ENCODE measurements at places on chromosomes 12 and 14.
A peak's percentile ranks its signal among the peaks of the same experiment; 100 is the strongest.

- no peak for DNase-seq
Measured at GRCh38 chr14:75934998-75935628, 46.7 kb downstream of the TGFB3 start.

DNA sequence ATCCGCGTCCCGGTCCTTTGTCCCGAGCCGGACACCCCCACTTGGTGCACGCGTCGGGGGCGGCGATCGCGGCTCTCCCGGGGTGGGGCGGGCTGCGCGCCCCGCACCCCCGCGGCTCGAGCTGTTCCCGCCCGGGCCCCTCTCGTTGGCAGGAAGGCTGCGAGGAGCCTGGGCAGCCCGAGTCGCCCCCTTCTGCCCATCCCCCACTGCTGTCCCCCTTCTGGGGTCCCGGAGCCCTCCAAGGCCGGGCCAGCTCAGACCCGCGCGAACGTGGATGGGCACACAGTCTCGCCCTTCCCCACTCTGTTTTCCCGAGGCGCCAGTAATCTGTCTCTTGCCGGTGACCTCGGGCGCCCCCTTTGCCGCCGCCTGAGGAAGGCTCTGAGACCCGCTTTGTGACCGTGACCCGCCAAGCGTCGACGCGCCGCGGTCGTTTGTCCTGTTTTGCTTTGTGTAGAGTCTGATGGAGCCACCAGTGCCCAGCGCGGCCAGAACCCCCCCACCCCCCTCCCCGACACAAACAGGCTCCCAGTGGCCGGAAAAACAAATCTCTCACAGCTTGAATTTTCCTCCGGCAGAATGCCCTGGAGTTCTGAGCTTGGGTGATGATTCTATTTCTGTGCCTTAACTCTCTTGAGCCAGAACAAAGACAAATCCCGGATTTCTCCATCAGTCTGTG lies 610 bp downstream of the C14orf132 start:
- no peak for DNase-seq

DNA sequence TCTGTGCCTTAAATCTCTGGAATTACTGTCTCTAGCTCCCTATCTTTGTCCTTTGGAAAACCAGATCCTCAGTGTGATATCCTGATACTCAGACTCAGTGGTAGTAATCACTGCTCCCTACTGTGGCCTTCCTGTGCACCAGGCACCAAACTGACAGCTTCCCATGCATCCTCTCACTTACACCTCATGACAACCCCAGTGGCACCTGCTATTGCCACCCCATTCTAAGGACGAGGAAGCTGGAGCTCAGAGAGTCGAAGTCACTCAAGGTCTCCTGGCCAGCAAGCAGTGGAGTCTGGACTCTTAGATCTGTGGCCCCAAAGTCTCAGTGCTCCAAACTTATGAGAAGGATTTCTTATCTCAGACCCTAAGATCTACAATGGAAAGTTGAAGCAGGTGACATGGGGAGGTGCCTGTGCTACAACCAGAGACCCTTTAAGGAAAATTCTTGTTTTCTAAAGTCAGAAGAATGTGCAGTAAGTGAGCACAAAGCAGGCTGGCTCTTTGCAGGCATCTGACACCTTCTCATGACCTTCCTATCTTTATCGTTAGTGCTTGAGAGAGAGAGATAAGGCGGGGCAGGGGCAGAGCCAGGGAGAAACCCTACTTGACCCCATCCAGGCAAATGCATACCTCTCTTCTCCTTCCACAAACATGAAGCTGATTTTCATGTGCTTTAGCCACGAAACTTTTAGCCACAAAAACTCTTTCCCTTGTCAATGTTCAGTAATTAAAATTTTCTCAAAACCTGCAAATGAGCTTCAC lies 47.1 kb downstream of the CCDC60 start:
- no peak for DNase-seq

GRCh38 chr12:52022841-52023181 lies 16.1 kb downstream of the TAMALIN start:
- peak; percentile 30 for DNase-seq

- no peak for DNase-seq
Measured at GRCh38 chr14:102872020-102872419, 50.4 kb upstream of the AMN start.

DNA sequence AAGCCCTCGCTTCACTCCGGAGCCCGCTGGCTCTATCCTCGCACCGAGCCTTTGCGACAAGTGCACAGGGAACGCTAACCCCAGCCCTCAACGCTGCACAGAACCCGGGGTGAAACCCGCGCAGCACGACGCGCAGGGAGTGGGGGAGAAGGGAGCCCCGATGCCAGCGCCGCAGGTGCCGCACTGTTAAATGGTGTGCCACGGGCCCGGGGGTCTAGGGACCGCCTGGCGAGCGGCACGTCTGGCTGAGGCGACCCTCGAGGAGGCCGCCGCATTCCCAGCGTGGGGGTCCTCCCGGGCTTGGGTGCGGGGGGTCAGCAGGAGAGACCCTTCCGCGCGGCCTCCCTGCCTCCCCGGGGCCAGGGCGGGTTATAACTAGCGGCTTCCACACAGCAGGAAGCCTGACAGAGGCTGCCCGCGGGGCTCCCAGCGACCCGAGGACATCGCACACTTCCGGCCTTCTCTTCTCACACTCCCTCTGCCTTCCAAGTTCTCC lies 23.8 kb upstream of the LRTM2 start:
- DNase-seq, result peak; percentile 50

DNA sequence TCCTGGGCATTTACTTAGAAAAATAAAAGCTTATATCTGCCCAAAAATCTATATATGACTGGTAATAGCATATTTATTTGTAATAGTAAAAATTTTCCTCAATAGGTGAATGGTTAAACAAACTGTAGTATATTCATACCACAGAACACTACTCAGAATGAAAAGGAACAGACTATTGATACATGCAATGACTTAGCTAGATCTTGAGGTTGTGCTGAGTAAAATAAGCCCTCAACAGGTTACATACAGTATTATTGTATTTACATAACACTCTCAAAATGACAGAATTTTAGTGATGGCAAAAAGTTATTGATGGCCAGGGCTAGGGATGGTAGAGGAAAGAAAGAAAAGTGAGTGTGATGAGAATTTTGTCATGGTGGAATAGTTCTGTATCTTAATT lies 178.4 kb downstream of the BMP4 start:
- no peak for DNase-seq

DNA sequence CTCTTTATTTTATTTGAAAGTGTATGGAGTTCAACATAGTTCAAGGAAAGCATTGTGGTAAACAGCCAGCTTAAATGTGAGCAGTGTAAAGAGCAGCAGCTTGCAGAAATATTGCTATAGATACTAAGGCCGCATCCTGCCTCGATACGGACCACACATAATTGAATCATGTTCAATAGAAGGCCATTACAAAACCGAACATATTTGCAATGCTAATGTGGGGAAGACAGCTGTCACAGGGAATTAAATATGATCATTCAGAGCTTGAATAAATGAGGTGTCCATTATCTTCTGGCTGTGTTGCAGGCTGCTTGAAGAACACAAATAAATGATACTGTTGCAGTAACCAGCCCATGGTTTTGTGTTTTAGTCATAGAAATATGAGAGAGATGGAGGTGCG lies 173.2 kb downstream of the BRMS1L start:
- no peak for DNase-seq

GRCh38 chr14:102138535-102138934 lies 1.2 kb upstream of the WDR20 start:
- no peak for DNase-seq

DNA sequence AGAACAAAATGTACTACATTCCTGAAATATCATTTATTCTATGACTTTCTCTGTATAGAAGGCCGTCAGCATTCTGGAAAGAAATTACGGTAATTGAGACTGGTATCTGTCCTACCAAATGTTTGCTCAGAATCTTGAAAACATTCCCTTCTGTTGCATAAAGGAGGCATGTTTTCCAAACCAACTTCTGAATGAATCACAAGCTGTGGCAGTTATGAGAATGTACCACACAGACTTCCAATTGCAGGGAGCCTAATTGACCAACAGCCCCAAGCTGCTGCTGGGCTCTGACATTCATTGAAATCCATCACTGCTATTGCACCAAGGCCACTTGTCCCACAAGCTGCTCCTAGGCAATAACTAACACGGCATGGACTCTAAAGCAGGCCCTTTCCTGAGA lies 185.3 kb upstream of the CCDC196 start:
- no peak for DNase-seq

DNA sequence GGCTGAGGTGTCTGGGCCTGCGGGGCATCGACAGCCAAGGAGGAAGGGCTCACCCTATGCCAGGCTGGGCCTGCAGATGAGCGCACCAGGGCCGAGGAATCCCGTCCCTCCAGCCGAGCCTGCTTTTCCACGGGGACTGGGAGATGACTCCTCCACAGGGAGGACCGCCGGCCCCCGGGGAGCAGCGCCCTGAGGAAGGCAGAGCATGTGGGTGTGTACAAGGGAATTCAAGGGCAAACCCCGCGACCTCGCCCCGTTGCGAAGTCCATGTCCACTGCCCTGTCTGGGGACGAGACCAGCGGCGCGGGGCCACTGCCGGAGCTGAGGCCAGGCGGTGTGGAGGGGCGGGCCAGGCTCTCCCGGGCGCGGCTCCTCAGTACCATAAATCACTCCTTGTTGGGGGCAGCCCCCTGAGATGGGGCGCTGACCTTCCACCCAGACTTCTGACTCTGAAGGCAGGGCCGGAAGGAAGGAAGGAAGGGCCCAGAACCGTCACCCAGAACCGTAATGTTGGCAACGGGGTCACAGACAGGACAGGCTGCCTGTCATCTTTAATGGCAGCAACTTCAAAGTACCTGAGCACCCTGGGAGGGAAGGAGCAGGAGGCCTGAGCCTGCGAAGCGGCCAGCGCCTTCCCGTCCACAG lies 52.5 kb downstream of the RNF34 start:
- DNase-seq, result no peak

DNA sequence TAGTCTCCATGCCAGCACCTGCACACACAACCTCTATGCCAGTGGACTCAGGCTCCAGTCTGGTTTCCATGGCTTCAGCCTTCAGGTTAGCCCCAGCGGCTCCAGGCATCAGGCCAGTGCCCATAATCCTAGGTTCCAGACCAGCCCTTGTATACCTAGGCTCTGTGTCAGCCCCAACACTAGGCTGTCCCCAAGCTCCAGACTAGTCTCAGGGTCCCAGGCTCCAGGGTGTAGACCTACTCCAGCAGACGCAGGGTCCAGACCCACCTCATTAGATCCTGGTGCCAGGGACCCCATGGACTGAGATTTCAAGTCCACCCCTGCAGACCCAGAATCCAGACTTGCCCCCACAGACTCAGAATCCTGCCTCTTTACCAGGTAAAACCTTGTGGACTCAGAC lies 275.9 kb downstream of the SLC16A7 start:
- no peak for DNase-seq

GRCh38 chr12:19972325-19973288 lies 395.7 kb upstream of the PDE3A start:
- no peak for DNase-seq

DNA sequence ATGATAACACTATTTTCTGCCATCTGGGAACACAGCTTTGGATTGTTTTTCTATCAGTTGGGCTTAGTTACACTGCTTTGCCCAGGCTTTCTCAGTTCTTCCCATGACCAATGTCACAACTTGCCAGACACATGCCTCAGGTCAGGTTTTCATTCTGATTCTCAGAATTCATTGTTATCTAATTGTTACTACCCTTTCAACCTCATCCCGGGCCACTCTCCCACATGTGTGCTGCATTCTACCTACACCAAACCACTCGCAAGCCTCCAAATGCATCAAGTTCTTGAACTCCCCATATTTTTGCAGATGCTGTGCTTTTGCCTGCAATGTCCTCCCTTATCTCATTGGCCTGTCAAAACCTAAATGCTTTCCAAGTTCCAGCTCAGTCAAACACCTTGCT lies 36.3 kb downstream of the NELL2 start:
- DNase-seq, result no peak

DNA sequence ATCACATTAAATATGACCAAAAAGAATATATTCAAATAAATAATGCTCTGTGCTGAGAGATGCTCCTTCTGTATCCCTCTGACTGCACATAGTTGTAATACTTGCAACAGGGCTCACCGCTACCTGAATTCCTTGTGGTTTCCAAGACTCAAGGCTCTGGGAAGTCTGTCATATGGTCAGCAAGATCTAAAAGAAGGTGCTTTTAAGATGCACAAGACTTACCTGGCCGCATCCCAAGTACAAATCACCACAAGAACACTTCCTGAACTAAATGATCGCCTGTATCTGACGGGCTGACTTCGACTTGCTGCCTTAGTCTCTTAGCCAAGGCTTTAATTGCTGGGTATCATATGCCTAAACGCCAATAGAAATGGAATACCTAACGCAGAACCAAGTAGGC lies 67.2 kb downstream of the HECTD4 start:
- DNase-seq, result no peak

DNA sequence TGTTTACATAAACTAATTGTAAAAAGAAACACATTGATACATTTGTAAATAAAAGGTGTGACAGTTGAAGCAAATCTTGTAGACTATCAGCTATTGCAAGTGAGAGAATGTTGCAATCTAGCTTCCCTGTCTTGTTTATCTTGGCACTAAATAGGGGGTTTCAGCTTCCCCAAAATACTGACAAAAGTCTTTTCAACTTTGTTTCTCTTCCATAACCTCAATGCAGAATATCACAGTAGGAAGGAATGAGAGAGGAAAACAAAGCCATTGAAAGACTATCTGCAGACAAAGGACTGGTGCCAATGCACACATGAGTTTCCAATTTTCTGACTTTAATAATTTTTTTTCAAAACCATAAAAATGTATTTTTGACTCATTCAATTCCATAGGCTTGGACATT lies 886.2 kb upstream of the MGAT4C start:
- no peak for DNase-seq

- no peak for DNase-seq
Measured at GRCh38 chr12:114136631-114137030, 170.5 kb upstream of the RBM19 start.

- no peak for DNase-seq
Measured at GRCh38 chr14:48349689-48350088, 674.3 kb upstream of the MDGA2 start.

GRCh38 chr12:107126796-107127481 lies 33.6 kb upstream of the CRY1 start:
- no peak for DNase-seq

DNA sequence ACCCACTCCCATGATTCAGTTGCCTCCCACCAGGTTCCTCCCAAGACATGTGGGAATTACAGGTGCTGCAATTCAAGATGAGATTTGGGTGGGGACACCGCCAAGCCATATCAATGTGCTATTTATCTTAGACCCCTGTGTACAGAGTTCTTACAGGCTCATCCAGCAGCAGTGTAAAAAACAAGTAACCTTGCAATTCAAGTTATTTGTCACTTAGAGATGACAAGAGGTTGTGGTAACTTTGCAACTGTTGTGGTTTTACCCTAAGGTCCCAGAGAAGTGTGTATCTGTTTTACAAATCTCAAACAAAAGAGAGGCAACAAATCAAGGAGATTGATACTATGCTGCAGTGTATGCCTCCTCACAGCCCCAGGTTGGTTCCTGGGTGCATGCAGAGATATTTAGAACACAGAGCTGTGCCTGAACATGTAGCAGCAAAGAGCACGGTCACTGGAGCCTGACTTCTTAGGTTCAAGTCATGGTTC lies 11.5 kb upstream of the HELB start:
- no peak for DNase-seq
